ENCODE measurements at places on chromosomes 1 and 21. TPM values are rescaled to one million over a fixed set of nuclear protein-coding genes. Genes with fewer than 3 reads are reported as not detected.

- no peak for DNase-seq
- H3K27me3 ChIP-seq, result no peaks in the 10 kb centered on the region
- no peaks in the 10 kb centered on the region for H3K4me1 ChIP-seq
These were observed 102.8 kb upstream of the F3 start for GRCh38 chr1:94644352-94644751.

GRCh38 chr21:29888437-29888836 is 51.4 kb downstream of the GRIK1 start:
- H3K27me3 ChIP-seq, result no peaks in the 10 kb centered on the region
- H3K4me1 ChIP-seq, result no peaks in the 10 kb centered on the region
- DNase-seq, result no peak
- H3K4me3 ChIP-seq, result no peak overlapping the region
- no peaks in the 10 kb centered on the region for H3K36me3 ChIP-seq
- no peak overlapping the region for H3K27ac ChIP-seq

- H3K4me3 ChIP-seq, result no peak overlapping the region
- DNase-seq, result no peak
- no peaks in the 10 kb centered on the region for H3K4me1 ChIP-seq
- H3K27me3 ChIP-seq, result no peaks in the 10 kb centered on the region
- H3K36me3 ChIP-seq, result peaks cover 8% of the 10 kb centered on the region
These were observed 22.8 kb downstream of the RNF223 start for GRCh38 chr1:1051127-1051810.

DNA sequence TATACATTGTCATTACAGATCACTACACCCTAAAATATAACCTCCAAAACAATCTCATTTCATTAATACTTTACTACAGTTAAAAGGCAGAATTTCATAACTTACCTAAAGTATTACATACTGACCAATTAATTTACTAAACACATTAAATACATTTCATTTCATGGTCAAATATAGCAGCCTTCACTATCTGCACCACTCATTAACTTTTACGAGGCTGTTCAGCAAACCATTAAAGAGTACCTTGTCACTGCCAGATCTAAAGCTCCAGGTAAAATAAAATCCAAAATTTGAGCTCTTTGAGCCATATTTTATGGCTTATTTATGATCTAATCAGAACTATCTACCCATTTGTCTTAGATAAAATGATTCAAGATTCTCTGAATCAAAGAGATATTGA is 66.4 kb upstream of the RBM34 start:
- peaks cover 29% of the 10 kb centered on the region for H3K36me3 ChIP-seq
- no peak overlapping the region for H3K27ac ChIP-seq
- peak; percentile 12 for DNase-seq
- no peak overlapping the region for H3K4me3 ChIP-seq

DNA sequence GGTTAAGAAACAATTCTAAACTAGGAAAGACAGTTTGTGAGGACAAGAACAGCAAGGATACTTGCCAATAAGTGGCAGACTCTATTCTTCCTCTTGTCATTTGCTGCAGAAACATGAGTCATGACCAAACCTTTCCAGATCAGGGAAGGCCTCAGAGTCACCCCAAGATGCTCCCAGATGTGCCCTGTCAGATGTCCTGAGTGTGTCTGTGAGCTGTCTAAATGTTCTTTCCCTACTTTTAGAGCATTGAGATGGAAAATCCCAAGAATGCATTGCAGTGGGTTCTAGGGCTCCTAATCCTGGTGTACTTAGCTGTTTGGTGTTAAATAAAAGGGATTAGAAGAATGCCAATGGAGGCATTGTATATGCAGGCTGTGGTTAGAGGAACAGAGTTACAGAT is 57.5 kb upstream of the KIAA0040 start:
- H3K36me3 ChIP-seq, result no peaks in the 10 kb centered on the region
- H3K27ac ChIP-seq, result no peak overlapping the region
- no peak for DNase-seq
- no peak overlapping the region for H3K4me3 ChIP-seq
- H3K27me3 ChIP-seq, result no peaks in the 10 kb centered on the region

DNA sequence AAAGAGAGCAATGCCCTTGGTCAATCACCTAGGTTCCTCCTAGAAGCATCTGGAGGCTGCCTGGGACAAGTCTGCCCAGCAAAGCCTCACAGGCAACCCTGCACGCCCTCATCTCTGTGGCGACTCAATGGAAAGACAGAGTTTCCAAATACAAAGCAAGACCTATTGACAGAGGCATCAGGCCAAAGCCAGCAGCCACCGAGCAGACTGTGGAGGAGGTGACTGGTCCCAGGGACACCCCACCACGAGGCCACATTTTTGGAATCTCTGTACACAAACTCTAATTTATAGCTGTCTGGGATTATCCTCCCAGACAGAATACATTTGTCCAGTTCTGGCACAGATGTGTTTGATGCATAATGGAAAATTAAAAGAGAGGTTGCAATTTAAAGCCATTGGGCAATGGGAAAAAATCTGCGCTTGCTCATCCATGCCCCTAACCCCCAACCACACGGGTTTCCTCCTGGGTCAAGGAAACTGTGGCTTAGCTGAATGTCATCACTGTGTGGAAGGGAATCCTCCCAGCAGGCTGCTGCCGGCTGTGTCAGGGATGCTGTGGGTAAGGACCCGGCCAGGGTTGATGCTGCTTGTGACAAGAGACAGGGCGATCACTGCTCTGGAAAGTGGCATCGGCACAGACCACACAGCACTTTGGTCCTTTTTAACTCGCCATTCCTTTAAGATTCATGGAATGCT is 14.3 kb downstream of the TSPAN2 start:
- no peak for DNase-seq
- no peaks in the 10 kb centered on the region for H3K4me1 ChIP-seq
- H3K27ac ChIP-seq, result no peak overlapping the region
- H3K4me3 ChIP-seq, result no peak overlapping the region

- no peak for DNase-seq
- H3K4me3 ChIP-seq, result no peak overlapping the region
- no peaks in the 10 kb centered on the region for H3K36me3 ChIP-seq
- no peaks in the 10 kb centered on the region for H3K4me1 ChIP-seq
These were observed 125.0 kb upstream of the DMRTA2 start for GRCh38 chr1:50548243-50548642.

- H3K4me3 ChIP-seq, result no peak overlapping the region
- DNase-seq, result no peak
- no peaks in the 10 kb centered on the region for H3K4me1 ChIP-seq
- no peaks in the 10 kb centered on the region for H3K36me3 ChIP-seq
These were observed 62.5 kb downstream of the IL23R start for GRCh38 chr1:67228791-67229190.

DNA sequence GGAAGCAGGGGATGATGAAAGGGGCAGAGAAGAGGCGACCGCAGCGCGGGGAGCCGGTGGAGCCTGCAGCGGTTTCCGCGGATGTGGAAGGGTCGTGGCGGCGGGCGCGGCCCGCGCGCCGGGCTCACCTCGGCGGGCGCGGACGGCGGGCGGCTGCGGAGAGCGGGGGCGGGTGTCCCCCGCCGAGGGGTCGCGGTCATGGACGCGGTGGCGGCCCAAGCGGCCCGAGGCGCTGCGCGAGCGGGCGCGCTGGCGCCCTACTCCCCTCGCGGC is 572 bp downstream of the LPGAT1 start:
- H3K27me3 ChIP-seq, result no peaks in the 10 kb centered on the region
- peak overlapping the region; percentile 74 for H3K4me3 ChIP-seq
- H3K36me3 ChIP-seq, result no peaks in the 10 kb centered on the region

DNA sequence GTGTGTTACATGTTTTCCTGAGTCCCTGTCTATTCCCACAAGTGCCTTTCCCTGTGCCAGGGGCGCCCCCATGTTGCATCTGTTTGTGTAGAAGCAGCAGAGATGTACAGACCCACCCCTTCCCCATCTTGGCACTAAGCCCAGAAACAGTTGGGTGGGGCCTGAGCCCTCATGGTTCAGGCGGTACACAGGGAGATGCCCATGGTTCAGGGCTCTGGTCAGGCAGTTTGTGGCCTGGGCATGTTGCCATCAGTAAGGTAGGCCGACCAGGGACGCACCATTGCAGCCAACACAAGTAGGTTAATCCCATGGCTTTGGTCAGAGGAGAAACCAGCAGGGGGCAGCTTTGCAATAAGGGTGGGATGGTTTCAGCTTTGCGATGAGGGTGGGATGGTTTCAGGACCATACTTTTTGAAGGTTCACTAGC is 914 bp upstream of the ADGRB2 start:
- no peak overlapping the region for H3K4me3 ChIP-seq
- H3K27me3 ChIP-seq, result no peaks in the 10 kb centered on the region
- no peaks in the 10 kb centered on the region for H3K4me1 ChIP-seq
- H3K36me3 ChIP-seq, result no peaks in the 10 kb centered on the region

- H3K27ac ChIP-seq, result no peak overlapping the region
- H3K4me1 ChIP-seq, result no peaks in the 10 kb centered on the region
- no peaks in the 10 kb centered on the region for H3K36me3 ChIP-seq
- no peak for DNase-seq
- H3K4me3 ChIP-seq, result no peak overlapping the region
These were observed 10.9 kb downstream of the PCSK9 start for GRCh38 chr1:55050283-55050682.

DNA sequence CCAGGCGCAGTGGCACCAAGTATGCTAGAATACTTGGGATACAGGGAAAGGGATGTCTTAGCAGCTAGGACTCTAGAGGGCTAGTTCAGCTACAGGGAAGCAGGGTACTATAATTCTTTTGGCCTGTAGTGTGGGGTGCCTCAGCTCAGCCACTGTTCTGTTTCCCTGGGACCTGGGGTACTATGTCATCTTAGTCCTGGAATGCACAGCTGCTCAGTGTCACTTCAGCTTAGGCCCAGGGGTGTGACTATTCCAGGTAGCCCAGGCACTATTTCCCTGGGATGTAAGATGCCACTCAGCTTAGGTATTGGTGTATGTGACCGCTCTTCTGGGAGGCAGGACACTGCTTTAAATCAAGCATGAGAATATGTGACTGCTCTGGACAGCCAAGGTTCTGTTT is 34.1 kb downstream of the RGSL1 start:
- no peak for DNase-seq
- no peaks in the 10 kb centered on the region for H3K4me1 ChIP-seq
- H3K4me3 ChIP-seq, result no peak overlapping the region

GRCh38 chr1:42454403-42454802 is 1.4 kb downstream of the ZMYND12 start:
- H3K27me3 ChIP-seq, result no peaks in the 10 kb centered on the region
- H3K4me1 ChIP-seq, result no peaks in the 10 kb centered on the region
- no peak for DNase-seq
- peak overlapping the region; percentile 23 for H3K4me3 ChIP-seq

DNA sequence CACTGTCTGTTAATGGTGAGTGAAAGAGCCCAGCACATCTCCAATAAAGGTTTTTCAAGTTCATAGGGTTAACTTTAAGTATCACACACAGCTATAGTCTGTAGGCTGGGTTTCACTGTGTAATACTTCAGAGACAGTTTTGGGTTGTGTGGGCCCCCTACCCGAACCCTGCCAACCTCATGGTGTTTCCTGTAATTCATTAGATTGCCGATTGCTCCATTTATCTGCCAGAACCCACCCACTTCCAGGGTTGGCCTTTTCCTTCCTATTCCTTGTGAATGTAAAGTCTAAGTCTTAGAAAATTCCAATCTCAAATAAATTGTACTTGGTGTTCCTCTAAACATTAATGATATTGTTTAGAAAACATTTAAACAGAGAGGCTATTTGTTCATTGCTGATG is 43.6 kb downstream of the CTTNBP2NL start:
- H3K4me1 ChIP-seq, result no peaks in the 10 kb centered on the region
- DNase-seq, result peak; percentile 11
- H3K36me3 ChIP-seq, result peaks cover 3% of the 10 kb centered on the region

Gene PDC
- polyA plus RNA-seq, result not detected

Gene CNIH3
- 7.6 TPM for polyA plus RNA-seq

Gene TRIM67
- polyA plus RNA-seq, result 0.04 TPM

Gene AK4
- 131 TPM for polyA plus RNA-seq

Gene PGM1
- 59.3 TPM for polyA plus RNA-seq

Gene LRRC39
- 0.45 TPM for polyA plus RNA-seq

Gene GPR3
- 0.77 TPM for polyA plus RNA-seq

Gene PROK1
- polyA plus RNA-seq, result not detected
